ENCODE measurements at places on chromosomes 12 and 14. TPM values are rescaled to one million over a fixed set of nuclear protein-coding genes. Genes with fewer than 3 reads are reported as not detected.

The KRT81 gene
- total RNA-seq, result not detected

The PHLDA1 gene
- 0.59 TPM for total RNA-seq

- H3K27me3 ChIP-seq, result no peaks in the 10 kb centered on the region
- no peak for DNase-seq
- no peak overlapping the region for H3K4me3 ChIP-seq
- no peaks in the 10 kb centered on the region for H3K4me1 ChIP-seq
- H3K27ac ChIP-seq, result no peak overlapping the region
These were observed 522.5 kb downstream of the VRK1 start for GRCh38 chr14:97319691-97320090.

GRCh38 chr14:35669782-35670181, 135.8 kb downstream of the INSM2 start:
- DNase-seq, result no peak
- no peaks in the 10 kb centered on the region for H3K4me1 ChIP-seq
- no peaks in the 10 kb centered on the region for H3K36me3 ChIP-seq
- H3K27ac ChIP-seq, result no peak overlapping the region
- no peaks in the 10 kb centered on the region for H3K27me3 ChIP-seq

DNA sequence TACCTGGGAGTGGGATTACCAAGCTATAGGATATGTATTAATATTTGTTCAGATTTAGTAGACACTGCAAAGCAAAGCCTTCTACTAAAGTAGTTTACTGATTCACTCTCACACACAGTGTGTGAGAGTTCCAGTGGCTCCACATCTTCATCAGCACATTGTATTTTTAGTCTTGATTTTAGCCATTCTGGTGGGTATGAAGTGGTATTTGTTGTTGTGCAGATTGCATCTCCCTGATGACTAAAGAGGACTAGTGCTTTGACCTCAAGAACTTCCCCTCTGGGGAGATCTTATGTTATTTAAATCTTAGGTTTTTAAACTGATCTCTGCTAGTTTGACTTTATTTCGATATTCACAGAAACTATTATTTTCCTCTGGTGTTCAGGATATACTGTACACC, 479.7 kb upstream of the RGS6 start:
- H3K4me1 ChIP-seq, result no peaks in the 10 kb centered on the region
- H3K4me3 ChIP-seq, result no peak overlapping the region
- no peaks in the 10 kb centered on the region for H3K27me3 ChIP-seq
- DNase-seq, result no peak
- H3K36me3 ChIP-seq, result no peaks in the 10 kb centered on the region

GRCh38 chr14:72847721-72848120, 46.2 kb downstream of the DPF3 start:
- no peak overlapping the region for H3K27ac ChIP-seq
- H3K36me3 ChIP-seq, result no peaks in the 10 kb centered on the region
- H3K4me3 ChIP-seq, result no peak overlapping the region

DNA sequence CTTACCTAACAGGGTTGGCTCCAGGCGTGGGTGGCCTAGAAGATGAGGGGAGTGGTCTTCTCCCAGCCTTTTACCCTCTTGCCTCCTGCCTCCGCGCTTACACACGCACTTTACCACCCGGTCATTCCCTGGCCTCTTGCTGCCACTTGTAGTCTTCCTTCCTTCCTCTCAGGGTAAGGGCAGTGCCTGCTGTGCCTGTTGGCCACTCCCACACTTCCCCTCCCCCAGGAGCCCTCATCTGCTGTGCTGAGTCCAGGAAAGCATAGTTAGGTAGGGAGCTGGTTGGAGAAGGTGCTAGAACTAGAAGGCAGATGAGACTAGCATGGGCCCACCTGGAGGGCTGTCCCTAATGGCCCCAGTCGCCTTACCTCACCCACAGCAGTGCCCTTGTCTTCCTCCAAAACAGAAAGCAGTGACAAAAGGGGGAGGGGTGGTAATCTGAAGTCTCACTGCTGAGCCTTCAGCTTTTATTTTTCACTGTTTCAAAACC, 54.3 kb upstream of the SRSF5 start:
- H3K4me3 ChIP-seq, result no peak overlapping the region
- no peaks in the 10 kb centered on the region for H3K36me3 ChIP-seq
- H3K27me3 ChIP-seq, result no peaks in the 10 kb centered on the region
- peak; percentile 47 for DNase-seq

All from uterus (tissue), 4 donors.